GM23248 (cell line): ENCODE measurements at places on chromosomes 7 and 10.

- no peak for DNase-seq
Measured at GRCh38 chr7:117619681-117620080, 139.9 kb downstream of the CFTR start.

DNA sequence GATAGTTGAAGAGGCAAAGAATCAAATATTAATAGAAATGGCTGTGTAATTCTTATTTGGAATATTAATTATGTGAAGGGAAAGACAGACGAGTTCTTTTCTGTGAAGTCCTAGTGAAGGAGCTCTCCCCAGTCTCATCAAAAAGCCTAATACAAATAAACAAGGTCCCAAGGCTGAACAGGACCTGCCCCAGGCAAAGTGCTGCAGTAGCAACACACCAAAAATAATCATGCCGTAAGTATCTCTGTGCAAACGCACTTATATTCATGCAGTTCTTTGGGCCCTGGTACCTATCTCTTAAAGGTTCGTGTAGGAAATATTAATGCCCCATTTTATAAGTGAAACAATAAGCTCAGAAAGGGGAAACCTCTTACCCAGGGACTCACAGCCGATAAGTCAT, 12.2 kb upstream of the CHST15 start:
- DNase-seq, result no peak

- DNase-seq, result no peak
Measured at GRCh38 chr7:142150869-142151268, 39.4 kb downstream of the MGAM2 start.

GRCh38 chr10:36253731-36254130, 611.6 kb upstream of the FZD8 start:
- peak; percentile 15 for DNase-seq

- DNase-seq, result peak; percentile 97
Measured at GRCh38 chr10:117663750-117664149, 121.2 kb downstream of the EMX2 start.

- DNase-seq, result peak; percentile 93
Measured at GRCh38 chr10:95260397-95260881, 30.4 kb downstream of the PDLIM1 start.

GRCh38 chr10:79140855-79141254, 72.1 kb downstream of the ZMIZ1 start:
- peak; percentile 59 for DNase-seq

GRCh38 chr10:13457958-13458686, 70.7 kb downstream of the BEND7 start:
- DNase-seq, result peak; percentile 43

DNA sequence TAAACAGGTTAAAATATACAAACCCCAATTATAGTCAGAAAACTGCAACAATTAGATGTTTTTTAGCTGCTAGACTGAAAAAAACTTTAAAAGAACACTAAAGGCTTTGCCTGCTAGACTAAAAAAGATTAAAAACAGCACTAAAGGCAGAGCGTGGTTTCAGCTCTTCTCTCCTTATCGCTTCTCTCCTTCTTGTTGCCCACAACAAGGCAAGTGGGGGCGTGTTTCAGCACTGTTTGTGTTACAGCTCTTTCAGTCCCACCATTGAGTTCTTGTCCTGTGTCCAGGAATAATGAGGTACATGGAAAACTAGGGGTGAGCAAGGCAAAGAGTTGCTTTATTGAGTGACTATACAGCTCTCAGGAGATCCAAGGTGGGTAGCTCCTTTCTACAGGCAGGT, 112.3 kb downstream of the HPSE2 start:
- DNase-seq, result no peak

DNA sequence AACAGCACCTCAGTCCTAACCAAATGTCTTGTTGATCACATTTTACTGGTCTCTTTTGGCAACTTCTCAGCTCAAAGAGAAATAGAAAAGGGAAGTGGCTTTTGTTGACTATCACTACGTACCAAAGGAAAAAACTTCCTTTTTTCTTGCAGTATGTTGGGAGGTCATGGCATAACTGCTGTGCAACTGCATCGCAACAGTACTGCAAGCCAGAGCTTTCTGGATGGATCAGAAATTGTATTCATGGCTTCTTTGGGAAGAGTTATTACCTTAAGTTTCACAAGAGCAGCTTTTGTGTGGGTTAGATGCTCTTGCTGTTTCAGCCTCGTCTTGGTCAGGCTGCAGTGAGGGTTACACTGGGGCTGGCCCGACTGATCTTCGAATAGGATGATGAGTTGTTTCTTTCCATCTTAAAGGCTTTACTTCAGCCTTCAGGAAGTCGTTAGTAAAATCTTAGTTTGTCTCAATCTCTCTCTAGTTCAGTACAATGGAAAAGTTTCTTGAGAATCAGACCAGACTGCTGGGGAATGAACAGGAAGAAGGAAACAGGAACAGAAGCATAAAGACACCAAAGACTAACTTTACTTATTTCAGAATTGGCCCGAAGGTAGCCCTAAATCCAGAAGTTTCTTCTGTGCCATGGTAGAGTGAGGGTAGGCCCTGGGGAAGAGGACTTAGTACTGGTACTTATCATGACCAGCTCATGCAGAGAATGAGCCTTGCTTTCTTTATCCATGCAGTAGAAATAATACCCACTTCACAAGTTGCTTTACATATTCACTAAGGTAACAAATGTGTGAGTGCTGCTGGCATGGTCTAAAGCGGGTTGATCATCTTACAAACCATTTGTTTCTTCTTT, 153.6 kb downstream of the CELF2 start:
- DNase-seq, result no peak

GRCh38 chr7:130886438-130887135, 152.6 kb upstream of the KLF14 start:
- peak; percentile 44 for DNase-seq

DNA sequence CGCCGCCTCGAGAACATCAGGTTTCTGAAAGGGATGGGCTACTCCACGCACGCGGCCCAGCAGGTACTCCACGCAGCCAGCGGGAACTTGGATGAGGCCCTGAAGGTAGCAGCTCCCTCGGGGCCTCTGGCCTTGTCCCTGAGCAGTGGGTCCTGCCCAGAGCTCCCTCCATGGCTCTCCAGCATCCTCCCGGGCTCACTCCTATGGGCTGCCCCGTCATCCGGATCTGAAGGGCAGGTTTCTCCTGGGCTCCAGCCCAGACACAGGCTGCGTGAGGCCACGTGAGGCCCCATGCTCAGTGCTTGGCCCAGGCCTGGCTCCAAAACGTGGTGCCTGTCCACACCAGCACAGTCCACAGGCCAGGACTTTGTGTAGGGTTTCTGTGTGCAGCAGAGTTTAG, 32.5 kb downstream of the NUB1 start:
- no peak for DNase-seq

- no peak for DNase-seq
Measured at GRCh38 chr7:123598657-123599056, 3.0 kb upstream of the ASB15 start.

DNA sequence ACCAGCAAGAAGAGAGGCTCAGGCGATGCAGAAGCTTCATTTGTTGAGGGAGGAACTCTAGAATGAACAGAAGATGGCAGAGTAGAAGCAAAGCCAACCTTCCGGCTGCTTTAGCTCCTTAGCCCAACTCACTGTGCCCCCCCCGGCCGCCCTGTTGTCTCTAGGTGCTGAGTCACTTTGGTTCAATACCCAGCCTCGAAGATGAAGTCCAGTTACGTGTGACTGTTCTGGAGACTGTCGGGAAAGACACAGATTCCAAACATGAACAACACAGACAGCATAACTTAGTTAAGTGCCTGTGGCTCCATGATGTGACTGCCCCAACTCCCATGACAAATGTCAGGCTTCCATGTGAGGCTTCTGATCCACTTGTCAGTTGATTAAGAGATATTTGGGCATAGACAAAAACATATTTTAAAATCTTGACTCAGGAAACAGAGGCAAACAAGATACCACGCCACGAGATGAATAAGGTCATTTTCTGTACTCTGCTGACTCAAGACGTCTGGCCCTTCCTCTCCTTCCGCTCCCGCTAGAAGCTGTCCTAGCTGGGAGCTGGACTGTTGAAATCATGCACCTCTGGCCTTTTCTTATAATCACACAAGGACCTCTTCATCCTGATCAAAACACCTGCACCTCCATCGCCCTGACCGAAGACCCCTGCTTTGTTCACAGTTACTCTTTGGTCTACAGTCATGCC, 199.3 kb downstream of the FRMD4A start:
- no peak for DNase-seq

DNA sequence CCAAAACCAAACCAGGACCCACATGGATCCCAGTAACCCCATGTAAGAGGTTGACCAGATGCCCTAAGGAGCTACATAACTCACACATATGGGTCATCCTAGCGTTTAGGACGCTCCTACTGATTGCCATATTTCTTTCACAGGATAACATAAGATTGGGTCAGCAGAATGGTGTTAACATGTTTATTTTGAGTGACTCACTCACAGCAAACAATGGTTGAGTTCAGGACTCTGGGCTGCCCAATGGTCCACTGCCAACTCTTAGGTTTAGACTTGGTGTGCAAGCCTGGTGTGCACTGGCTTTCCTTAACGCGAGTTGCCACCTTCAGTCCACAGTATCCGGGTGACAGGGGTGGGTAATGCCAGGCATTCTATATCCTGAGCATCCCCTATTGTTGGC, 211.5 kb downstream of the GPAM start:
- peak; percentile 10 for DNase-seq

GRCh38 chr7:110484356-110484755, 606.6 kb upstream of the LRRN3 start:
- no peak for DNase-seq

DNA sequence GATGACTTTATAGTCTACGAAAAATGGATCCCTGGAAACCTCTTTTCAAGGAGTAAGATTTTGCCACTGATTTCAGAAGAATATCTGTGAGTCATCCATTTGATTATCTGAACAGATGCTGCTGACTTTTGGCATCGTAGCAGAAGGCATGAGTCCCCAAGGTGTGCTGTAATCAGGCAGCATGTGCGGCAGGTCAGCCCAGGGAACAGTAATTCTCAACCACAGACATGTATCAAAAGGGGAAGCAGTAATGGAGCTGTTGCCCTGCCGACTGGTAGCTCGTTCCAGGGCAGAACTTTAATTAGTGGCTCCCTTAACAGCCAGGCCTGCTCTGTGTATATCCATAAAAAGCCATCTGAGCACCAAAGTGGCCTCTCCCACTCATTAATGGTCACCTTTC, 5.7 kb upstream of the VWC2 start:
- DNase-seq, result no peak

DNA sequence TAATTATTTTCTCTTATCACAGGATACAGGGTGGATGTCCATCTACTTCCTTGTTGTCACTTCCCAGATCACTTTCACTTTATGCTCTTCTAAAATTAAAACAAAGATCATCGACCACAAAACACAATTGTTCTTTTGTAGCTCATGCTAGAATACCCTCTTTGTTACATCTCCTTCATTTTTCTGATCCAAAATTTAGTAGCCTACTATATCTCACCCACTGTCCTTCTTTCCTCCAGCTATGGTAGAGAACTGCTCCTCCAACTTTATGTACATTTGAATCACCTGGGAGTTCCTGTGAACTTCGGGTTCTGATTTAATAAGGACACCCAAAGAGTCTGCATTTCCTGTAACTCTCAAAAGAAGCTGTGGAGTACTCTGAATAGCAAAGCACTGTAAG, 1.2 kb upstream of the AHR start:
- no peak for DNase-seq

- DNase-seq, result no peak
Measured at GRCh38 chr7:4714767-4715409, 32.8 kb downstream of the FOXK1 start.

DNA sequence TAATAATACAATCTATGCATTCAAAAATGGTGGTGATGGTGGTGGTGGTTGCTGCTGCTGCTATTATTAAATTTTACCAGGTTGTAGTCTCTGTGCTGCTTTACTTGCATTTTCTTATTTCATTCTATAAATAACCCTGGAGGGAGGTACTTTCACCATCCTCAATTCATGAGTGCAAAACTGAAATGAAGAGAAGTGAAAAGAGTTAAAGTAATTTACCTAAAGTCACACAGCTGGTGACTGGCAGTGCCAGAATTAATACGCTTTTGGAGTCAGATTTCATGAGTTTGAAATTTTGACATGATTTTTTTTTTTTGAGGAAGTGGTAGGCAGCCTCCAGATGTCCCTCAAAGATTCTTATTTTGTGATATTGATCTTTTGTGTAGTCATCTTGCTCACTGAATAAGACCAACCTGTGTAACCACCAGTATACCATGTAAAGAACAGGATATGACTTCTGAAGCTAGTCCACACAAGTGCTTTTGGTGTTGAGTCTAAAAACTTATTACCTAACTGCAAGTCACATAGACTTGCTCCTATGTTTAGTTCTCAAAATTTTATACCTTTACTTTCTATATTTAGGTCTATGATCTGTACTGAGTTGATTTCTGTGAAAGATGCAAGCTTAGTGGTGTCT, 218.8 kb downstream of the ZWINT start:
- DNase-seq, result no peak

DNA sequence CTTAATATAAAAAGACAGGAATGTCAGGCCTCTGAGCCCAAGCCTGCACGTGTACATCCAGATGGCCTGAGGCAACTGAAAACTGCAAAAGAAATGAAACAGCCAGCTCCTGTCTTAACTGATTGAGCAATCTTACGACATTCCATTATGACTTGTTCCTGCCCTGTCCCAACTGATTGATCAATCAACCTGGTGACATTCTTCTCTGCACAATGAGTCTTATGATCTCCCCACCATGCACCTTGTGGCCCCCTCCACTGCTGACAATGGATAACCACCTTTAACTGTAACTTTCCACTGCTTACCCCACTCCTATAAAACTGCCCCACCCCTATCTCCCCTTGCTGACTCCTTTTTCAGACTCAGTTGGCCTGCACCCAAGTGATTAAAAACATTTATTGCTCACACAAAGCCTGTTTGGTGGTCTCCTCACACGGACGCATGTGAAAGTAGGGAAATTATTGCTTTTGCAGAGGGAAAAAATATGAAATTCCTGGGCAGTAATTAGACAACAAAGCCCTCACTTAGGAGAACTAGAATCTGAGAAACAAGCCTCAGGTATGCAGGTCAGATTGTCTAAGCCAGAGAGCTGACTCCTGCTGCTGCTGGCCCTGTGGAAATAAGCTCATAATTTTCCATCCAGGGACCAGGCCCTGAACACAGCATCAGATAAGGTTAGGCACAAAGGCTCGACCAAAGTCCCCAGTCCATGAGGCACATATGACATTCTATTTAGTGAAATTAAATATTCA, 5.3 kb downstream of the CYP3A7 start:
- DNase-seq, result peak; percentile 45

DNA sequence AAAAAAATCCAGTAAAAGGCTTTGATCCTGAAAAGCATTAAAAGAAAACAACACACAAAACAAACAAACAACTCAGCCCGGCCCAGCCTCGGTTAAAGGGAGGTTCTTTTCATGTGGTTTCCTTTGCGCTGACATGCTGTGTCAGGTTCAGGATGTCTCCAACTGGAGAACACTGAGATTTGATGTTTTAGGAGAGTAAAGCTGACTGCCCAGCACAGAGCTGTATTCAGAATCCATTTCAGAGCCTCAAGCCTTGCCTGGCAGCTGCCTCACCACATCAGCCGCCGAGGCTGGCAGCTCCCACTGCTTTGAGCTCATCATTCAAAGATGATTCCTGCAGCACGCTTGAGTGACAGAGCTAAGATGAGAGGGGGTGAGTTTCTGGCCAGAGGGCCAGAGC, 205.8 kb upstream of the LYZL1 start:
- DNase-seq, result no peak
